ENCODE measurements at places on chromosomes 7 and 10.
A peak's percentile ranks its signal among the peaks of the same experiment; 100 is the strongest.

DNA sequence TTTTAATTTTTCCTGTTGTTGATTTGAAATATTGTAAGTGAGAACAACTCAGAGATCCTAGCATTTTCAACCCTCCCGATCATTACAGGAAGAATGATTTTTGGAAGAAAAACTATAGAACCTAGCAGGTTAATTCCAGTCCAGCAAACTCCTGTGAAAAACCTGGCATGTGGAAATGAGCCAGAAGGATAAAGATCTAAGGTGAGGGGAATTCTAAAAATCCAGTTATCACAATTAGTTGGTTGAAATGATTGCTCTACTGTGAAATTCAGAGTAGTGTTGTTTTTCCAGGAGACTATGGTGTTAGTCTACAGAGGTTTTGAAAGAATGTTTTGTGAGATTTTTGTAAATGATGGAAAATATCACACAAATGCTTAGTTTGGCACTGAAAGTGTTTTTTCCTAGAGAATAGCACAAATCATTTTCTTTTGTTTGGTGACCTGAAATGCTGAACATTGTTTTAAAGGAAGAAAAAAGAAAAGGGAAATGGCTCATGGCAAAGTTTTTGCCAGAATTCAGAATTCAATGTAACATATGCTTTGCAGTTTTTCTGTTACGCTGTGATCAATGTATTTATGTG is 152.4 kb upstream of the SLC26A5 start:
- no peak for DNase-seq

- peak; percentile 49 for DNase-seq
Measured at GRCh38 chr7:45923290-45923689, 2.2 kb upstream of the IGFBP3 start.

DNA sequence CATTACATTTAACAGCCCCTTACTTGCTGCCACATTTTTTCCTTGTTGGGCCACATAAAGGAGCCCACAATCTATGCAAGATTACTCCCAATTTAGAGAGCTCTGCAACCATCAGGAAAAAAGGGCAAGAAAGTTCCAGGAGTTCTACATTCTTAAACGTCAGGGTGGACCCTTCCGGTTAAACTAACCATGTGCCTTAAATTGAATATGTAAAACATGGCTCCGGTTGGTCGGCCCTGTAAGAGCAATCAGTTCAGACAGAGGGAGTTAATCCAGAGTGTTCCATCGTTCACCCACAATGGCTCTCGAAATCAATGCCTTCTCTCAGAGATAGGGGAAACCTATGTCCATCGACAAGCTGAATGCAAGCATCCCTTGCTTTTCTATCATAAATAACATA is 253.7 kb upstream of the PFKP start:
- no peak for DNase-seq

- DNase-seq: peak; percentile 5
Measured at GRCh38 chr10:16231734-16232435, 204.9 kb upstream of the PTER start.

All from DND-41 (cell line).